MV-4-11 (cell line): ENCODE measurements at places on chromosomes 3 and 15.

DNA sequence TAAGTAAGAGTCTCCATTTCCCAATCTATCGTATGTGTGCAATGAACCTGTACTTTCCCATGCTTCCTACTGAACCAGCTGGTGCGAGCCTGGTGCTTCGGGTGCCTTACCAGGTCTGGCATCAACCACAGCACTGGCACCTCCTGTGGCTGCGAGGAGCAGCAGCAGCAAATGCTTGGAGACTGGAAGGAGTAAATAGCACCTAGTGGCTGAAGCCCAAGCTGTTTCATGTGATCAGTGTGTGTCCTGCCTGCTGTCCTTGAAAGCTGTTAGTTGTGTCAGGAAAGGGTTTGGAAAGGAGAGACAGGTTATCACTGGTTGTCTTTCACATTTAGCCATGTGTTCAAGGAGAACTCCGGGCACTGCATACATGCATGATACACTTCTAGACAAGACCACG is 31.8 kb downstream of the PCOLCE2 start:
- no peak for DNase-seq

GRCh38 chr15:86773736-86774135 is 694.1 kb downstream of the AGBL1 start:
- DNase-seq, result no peak

GRCh38 chr3:67832817-67833216 is 178.4 kb upstream of the SUCLG2 start:
- no peak for DNase-seq

DNA sequence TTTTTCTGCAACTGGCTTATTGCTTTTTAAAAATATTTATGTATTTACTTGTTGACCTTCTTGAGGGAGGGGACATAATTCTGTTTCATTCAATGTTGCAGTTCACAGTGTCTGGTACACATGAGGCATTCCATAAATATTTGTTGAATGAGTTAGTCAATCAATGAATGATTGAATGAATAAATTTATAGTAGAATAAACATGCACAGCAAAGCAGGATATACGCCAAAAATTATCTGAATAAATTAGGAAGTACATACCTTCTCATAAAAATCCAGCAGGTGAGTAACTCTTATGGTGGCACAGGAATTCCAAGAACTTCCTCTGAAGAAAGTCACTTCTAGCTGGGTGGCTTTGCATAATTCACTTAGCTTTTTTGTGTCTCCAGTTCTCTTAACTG is 469.4 kb upstream of the ATP11B start:
- DNase-seq, result no peak

DNA sequence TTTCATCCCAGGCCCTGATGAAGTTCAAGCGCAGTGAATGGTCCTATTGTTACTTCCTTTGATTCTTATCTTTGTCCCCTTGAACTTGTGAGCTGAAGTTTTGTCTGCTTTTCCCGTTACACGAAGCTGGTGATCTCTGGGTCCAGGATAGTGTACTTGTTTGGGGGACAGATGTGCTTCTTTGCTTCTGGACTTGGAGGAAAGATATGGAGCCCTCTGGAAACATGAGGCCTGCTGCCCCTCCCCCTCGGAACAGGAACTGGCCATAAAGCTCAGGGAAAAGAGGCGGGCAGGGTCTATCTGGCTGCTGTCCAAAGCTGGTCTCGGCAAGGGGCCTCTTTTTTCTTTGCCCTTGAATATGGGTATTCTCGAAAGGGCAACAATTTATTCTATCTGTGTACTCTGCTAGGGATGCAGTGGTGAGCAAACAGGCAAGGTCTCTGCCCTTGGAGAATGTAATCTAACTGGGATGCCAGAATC is 47.6 kb downstream of the IDH2 start:
- no peak for DNase-seq
